ENCODE measurements at places on chromosomes 3 and 15.

DNA sequence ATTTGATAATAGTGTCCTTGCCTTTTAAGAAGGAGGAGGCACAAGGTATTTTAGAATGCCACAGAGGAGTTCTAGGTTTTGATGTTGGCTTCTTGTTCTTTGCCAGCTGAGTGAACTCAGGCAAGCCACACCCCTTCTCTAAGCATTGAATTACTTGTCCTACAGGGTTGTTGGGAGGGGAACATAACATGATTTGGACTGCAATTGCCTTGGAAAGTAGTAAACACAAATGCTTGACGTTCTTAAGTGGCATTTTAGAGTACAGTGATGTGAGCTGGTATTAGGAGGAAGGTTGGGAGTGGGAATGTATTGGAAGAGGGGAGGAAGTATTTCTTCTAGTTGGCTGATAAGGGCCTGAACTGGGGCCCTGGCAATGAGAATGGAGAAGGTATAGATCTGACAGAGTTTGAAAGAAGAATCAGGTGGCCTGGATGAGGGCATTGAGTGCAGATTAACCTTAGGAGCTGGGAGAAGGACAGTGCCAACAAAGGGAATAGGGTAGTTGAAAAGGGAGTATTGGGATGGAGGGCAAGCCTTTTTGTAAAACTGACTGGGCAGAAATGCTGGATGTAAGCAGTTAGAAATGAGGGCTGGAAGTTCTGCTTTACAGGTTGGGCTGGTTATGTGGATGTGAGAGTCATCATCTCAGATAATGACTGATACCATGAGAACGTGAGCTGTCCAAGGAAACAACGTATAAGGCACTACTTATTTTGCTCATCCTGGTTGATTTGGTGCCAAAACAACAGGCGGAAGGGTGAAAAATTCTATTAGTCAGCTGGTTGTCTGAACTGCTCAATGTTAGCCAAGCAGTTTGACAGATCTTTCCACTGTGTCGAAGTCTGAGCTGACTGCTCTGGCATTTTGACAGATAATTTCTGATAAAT is 16.7 kb downstream of the KAT2B start:
- DNase-seq, result no peak

DNA sequence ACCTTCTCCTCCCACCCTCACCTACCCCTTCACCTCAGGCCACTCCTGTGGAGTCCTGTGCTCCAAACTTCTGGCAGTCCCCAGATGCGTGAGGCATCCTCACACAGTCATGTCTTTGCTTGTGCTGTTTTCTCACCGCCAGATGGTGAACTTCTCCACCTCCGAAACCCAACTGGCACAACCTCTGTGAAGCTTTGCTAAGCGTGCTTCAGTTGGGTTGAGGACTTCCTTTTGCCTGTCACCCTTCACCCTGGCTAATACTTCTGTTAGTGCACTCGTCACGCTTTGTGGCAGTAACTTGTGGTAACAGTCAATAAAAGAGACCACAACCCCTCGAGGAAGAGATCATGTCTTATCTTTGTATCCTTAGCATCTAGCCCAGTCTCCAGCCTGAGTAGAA is 42.0 kb upstream of the SKOR1 start:
- no peak for DNase-seq

DNA sequence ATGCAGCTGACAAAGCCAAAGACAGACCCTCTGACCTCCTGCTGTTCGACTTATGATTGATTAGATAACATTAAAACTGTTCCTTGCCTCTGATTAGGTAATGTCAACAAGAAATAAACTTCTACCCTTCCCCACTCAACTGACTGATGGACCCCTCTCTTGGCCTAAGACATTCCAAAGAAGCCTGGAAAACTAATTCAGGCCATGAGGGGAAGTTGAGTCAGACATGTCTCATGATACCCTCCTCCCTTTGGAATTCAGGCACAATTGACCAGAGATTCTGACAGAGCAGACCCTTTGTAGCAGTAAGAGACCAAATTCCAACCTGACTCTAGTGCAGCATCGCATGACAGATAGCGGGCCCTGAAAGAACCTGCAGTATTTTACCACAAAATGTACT is 354.5 kb downstream of the OCA2 start:
- DNase-seq, result no peak

DNA sequence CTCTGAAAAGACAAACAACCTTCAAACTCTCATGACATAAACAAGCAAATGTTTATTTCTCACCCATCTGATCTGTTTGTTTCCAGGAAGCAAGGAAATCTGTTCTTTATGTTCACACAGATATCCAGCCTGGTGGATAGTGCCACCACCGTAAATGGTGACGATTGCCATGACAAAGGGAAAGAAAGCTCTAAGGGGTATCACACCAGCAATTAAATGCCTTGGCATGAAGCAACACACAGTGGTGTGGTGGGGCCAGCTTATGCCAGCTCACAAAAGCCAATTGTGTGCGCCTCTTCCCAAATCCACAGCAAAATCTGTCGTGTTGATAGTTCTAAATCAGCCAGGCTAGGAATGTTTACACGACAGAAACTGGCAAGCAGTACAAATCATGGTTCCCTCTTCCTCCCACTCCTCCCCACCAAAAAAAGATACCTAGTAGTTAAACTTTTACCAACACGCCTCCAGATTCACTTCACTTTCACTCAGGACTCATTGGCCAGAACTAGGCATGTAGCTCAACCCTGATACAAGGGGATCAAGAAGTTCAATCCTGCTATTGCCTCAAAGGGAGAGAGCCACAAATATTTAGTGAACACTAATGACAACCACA is 189.2 kb upstream of the SLCO3A1 start:
- no peak for DNase-seq

DNA sequence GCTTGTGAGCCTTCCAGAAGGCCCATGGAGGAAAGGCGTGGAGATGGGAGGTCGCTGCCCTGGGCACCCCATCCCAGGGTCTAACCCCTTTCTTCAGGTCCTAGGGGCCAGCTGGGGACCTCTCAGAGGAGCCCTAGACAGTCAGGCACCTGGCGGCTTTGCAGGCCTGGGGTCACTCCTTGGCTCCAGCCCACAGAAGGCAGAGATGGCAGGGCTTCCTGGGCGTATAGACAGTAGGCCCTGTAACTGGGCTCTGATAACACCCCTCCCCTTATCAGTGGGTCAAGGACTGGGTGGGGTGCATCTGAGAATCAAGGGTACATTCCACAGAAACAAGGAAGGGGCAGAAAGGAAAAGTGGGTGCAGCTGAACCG is 16.7 kb downstream of the ZDHHC19 start:
- no peak for DNase-seq

Data from T-helper 2 cell (primary cell).